ENCODE measurements at places on chromosomes 12 and 14. TPM values are rescaled to one million over a fixed set of nuclear protein-coding genes. Genes with fewer than 3 reads are reported as not detected.
A peak's percentile ranks its signal among the peaks of the same experiment; 100 is the strongest.

DNA sequence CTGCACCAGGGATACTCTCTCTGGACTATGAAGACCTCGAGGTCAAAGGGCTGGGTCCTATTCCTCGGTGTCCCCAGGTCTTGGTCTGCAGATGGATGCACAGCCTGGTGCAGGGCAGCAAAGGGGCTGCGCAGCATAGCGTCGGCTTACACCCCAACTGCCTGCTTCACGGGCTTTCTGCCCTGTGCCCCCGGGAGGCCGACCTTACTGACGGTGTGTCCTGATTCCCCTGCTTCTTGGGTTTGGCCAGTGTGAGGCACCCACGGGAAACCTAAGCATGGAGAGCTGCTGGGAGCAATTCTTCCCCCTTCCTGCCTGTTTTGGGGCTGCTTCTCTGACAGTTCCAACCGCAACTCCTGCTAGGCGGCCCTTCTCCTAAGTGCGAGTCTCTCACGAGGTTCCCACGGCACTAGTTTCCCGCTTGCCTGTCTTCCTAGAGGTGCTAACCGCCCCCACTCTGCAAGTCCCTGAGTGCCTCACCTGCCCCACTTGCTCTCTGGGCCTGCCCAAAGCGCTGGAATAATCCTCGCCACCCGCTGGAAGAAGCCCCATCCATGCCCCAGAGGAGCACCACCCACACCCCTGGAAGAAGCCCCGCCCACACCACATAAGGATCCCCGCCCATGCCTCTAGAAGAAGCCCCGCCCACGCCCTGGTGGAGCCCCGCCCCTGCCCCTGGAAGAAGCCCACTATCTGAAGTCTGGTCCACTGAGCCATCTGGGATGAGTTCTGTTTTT lies 54.0 kb downstream of the PRIMA1 start:
- DNase-seq = no peak

DNA sequence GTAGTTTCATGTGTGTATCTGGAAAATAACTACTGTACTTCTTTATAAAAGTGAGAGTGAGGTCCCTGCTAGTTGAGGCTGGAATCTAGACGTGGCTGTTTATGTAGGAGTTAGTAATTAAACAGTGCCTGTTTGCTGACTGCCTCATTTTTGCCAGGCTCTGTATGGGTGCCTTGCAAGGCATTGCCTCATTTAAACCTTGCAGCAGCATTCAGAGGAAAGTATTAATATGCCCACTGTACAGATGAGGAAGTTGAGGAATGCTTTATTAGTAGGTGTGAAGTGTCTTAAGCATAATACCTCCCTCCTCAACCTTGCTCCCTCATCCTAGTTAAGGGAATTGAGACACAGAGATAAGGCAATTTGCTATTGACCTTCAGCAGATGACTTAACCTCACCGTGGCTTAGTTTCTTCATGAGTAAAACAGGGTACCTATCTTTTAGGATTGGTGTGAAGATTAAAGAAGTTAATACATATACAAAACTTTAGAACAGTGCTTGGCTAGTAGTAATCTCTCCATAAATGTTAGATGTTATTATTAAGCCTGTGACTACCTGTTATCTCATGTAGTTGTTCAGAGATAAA lies 28.7 kb downstream of the PPM1A start:
- no peak for DNase-seq

DNA sequence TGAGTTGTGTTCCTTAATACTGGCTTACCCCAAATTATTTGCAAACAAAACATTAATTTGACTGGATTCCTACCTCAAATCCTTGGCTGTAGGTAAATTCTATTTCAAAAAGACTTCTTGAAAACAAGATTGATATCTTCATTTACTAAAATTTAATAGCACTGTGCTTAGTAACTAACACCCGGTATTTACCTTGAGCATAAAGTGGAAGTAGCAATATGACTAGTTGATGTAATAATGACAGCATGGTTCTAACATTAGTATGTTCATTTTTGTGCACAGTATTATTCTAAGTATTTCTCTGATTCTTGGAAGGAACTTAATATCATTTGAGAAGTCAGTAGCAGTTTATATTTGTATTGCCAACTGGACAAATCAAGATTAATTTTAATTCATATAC lies 96.8 kb downstream of the PPHLN1 start:
- no peak for DNase-seq

DNA sequence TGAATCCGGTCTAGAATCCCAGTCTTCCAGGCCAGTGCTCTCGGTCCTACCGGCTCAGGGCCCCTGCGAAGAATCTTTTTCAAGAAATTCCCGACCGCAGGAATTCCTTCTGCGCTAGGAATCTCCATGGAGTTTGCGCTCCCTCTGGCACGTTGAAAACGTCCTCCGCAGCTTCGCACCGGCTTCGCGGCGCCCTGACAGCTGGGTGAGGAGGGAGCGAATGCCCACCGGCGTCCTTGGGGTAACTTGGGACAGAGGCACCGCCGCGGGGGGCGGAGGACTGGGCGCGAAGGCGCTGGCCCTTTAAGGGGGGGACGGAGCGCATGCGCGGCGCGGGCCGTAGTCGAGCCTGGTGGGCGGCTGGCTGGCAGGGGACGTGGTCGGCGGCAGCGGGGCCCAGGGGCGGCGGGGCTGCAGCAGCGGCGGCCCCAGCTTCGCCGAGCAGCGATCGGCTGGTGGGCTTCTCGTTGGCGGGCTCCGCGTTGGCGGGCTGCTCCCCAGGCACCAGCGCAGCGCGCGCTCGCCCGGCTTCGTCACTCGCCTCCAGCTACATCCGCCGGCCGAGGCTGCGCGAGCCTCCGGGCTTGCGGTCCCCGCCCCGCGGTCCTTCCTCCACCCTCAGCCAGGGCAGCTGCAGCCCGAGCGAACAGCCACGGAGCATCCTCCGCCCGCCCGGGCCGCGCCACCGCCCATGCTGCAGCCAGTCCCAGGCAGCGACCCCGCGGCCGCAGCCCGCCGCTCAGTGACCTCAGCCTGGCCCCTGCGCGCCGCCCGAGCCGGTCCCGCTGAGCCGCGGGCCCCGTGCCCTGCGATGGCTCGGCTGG lies at the start of gene VASH1:
Gene VASH1, plus strand, starts transcription at position 333 of the 824 bp plus-strand sequence. CDS start 1,354 bp downstream, outside the sequence.
- peak; percentile 93 for DNase-seq

DNA sequence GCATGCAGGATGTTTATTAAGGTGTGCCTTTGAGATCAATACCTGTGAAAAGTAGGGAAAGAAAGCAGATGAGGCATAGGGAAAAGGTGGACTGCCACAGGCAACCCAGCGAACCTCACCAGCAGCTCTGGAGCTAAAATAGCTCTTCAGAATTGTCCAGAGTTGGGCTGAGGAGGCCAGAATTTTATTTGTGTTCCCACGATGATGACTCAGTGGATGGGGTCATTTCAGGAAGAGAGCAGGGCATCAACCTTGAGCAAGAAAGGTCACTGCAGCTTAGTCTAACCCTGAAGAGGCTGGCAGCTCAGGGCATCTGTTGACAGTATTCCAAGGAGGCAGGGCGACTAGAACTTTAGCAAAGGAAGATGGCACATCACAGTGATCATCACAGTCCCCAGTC lies 696.1 kb downstream of the DIO2 start:
- no peak for DNase-seq

DNA sequence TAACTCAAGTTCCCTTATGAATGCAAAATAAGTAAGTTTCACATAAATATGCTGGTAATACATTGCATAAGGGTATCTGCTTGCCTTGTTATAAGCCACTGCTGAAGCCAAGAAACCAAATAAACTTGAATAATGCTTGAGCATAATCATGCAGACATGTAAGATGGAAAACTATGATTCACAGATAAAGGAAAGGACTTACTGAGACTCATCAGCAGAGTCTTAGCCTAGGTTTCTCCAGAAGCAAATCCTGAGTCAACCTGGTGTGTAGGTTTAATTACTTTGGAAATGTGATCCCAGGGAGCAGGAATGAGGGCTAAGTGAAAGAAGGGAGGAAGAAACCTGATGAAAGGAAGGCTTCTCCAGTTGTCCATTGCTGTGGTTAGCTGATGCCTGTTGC lies 107.7 kb upstream of the BTG1 start:
- DNase-seq = no peak

GRCh38 chr12:128089961-128090360 lies 177.0 kb upstream of the TMEM132C start:
- no peak for DNase-seq

DNA sequence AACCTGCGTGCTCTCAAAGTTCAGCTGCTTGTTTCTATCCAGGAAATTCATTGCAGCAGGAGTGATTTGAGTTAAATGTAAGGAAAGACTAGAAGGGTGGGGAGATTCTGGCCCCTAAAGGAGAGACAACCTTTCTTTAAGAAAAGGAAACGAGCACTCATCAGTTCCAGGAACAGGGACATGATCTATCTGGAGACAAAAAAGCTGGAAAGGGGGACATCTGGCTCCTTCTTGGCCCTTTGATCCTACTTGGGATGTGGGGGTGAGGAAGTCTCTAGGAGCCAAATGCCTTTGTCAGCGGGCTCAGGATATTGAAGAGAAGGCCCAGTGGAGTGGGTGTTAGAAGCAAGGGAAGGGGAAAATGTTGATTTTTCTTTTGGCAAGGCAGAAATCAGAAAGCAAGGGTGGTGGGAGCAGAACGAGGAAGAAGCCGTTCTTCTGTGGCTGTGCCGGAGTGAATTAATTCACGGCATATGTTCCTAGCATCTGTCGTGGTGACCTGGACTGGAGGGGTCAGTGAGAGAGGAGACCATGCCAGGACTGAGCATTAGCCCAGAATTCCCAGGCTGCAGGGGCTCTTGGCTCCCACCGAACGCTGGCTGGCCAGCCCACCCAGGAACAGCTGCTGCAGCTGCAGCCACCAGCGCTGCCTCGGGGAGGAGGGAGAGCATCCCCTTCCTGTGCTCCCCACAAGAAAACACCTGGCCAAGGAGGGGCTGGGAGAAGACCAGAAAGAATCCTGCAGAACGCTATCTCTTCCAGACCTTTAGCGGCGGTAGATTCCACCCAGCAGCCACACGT lies 62.8 kb upstream of the GPATCH2L start:
- no peak for DNase-seq

GRCh38 chr12:25058658-25059058 lies 109.8 kb upstream of the BCAT1 start:
- no peak for DNase-seq

DNA sequence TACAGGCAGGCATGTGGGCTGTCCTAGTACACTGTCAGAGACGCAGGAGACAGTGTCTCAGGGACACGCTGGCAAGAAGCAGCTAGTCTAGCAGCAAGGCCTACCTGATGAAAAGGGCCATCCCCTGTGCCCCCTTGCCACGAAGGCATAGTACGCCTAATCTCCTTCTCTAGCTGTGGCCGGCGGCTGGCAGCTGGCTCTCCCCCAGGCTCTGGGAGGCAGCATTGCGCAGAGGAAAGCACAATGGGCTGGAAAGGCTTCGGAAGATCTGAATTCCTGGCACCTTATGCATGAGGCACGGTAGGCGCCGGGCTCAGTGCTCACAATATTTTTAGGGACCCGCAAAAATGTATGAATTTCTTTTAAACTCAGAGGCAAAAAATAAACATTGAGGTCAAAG lies 16.0 kb upstream of the PLEKHH1 start:
- no peak for DNase-seq

DNA sequence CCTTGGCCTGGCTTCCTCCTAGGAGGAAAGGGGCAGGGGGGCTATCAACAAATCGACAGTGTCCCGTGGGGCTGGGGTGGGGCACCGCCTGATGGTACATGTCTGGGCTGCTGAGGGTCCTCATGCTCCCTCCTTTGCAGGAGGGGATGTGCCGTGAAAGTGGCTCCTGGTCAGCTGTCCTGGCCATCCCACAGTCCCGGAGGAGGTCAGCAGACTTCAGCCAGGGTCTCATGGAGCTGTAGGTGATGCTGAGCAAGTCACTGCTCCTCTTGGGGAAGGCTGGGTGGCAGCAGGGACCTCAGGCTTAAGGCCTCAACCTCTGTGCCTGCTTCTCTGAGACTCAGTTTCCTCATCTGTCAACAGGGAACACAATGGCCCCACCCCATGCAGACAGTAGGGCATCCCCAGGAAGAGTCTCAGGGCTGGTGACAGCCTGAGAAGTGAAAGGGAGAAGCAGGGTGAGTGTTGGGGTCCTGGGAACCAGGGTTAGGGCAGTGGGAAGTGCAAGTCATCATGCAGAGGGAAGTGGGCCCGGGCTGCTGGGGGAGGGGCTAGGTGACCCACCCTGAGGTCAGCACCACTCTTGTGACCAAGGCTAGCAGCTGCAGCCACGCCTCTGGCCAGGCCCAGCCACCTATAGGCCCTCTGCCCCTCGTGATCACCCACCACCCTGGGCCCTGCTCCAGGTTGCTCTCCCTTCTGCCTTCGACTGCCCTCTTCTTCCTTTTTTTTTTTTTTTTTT lies 4.4 kb upstream of the TNFAIP2 start:
- peak; percentile 95 for DNase-seq

- DNase-seq = peak; percentile 88
These were observed 1.2 kb downstream of the PELI2 start for GRCh38 chr14:56119201-56119981.

GRCh38 chr14:63342371-63342770 lies 23.6 kb upstream of the GPHB5 start:
- DNase-seq = no peak

DNA sequence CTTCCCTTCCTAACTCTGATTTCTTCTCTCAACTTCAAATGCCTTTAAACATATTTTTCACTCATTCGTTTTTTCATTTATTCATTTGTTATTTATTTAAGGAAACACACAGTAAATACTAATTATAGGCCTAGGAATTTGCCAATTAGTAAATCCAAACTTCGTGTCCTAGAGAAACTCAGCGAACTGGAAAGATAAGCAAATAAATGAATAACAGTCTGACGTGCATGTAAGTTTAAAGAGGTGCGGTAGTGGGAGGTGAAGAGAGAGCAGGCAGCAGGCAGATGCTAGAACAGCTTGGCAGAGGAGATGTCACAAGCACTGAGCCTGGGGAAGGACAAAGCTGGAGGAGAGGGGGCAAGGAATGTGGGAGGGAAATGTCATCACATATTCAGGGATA lies 228.2 kb downstream of the DPY19L2 start:
- no peak for DNase-seq

DNA sequence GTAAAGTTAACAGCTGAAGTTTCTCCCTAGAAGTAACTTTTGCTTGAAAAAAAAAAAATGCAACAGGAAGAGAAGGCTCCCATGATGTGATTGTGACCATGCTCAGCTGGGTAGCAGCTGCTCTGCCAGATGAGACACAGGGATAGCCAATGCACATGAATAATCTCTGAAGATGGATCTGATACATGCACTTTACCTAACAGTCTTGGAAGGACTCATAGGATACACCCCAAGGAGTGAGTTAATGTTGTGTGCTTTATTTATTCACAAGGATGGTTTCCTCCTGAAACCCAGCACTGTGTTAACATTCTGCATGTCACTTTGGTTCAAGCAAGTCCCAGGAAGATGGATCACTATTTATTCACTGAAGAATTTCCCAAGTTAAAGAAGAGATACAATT lies 46.5 kb downstream of the NDUFA12 start:
- DNase-seq = no peak

Gene CCDC175
- total RNA-seq = 0.10 TPM

Gene REP15
- total RNA-seq = 2.7 TPM

Gene RERG
- 98.8 TPM for total RNA-seq

Gene GYS2
- not detected for total RNA-seq

Gene TAS2R20
- 3.0 TPM for total RNA-seq

Gene TPH2
- total RNA-seq = not detected

Gene LTBP2
- 141 TPM for total RNA-seq

Gene CCDC92
- total RNA-seq = 37.4 TPM

Gene PTPRO
- 4.6 TPM for total RNA-seq

Gene ACOT6
- not detected for total RNA-seq
